ENCODE measurements at places on chromosomes 12 and 14.
A peak's percentile ranks its signal among the peaks of the same experiment; 100 is the strongest.

DNA sequence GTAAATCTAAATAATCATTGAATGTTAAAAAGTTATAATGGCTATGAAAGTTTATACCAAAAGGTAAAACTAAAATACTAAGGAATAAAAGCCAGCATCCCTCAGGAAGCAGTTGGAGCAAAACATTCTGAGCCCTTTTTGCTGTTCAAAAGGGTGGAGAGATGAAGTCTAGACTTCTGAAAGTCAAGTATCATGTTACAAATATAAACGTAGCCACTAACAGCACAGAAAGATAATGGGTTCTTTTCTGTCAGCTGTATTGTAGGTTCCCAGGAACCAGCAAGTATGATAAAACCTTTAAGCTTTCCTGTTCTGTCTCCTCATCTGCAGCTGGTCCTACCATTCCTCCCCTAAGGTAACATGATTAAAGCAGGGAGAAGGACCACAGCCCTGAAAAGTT is 16.4 kb upstream of the PLD4 start:
- DNase-seq, result no peak

GRCh38 chr12:88934163-88934747 is 354.0 kb upstream of the KITLG start:
- no peak for DNase-seq

DNA sequence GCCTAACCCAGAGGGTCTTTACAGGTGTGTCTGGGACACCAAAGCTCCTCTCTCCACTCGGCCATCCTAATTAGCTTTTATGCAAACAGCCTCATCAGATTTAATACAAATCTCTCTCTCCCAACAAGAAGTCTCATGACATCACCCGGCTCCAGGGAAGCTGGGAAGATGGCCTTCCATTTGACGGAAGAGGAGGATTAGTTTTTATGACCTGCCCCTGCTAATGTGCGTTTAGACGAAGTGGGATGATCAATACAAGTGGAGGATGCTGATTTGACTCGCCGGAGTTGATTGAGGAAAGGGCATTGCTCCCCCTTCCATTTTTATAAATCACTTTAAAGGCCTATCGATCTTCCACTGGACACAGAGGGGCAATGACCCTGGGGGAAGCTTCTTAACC is 239.2 kb downstream of the BCL11B start:
- no peak for DNase-seq

- no peak for DNase-seq
These were observed 88.5 kb upstream of the RIN3 start for GRCh38 chr14:92425101-92425500.

DNA sequence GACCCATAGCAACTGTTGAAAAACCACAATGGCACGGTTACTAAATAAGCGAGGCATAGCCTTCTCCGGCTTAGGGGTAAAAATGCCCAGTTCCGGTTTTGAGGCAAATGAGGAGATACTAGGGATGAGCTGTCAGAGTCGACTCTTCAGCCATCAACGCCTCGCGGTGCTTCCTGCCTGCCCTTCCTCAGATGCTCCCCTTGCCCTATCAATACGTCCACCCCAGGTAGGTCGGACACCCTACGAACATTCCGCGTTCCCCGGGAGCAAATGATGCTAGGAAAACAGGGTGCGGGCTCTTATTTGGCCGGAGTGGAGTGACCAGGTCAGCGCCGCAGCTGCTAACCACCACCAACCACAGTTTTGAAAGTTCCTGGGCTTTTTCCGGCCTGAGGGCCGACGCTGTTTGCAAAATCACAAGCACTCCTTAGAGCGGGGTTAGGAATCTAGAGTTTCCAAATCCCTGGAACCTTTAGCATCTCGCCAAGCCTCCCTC is 1.2 kb downstream of the SRSF9 start:
- DNase-seq, result no peak

DNA sequence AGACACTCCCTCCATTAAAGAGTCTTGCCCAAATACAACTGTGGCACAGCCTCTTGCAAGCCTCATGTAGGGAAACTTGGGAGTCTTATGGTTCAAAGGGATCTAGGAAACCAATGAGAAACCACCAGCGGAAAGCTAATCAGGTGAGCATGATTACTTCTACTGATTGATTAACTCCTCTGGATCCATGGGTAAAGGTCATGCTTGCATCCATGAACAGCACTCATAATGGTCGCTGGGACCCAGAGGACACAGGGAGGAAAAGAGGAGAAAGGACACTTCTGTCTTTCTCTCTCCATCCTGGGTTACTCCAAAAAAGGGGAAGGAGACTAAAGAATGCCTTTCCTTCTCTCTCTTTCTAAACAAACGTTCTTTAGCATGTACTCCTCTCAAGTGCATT is 1397.2 kb downstream of the LRFN5 start:
- DNase-seq, result no peak

- no peak for DNase-seq
These were observed 7.1 kb upstream of the PGF start for GRCh38 chr14:74962493-74962892.

GRCh38 chr12:103647267-103647666 is 60.2 kb downstream of the STAB2 start:
- DNase-seq, result no peak

DNA sequence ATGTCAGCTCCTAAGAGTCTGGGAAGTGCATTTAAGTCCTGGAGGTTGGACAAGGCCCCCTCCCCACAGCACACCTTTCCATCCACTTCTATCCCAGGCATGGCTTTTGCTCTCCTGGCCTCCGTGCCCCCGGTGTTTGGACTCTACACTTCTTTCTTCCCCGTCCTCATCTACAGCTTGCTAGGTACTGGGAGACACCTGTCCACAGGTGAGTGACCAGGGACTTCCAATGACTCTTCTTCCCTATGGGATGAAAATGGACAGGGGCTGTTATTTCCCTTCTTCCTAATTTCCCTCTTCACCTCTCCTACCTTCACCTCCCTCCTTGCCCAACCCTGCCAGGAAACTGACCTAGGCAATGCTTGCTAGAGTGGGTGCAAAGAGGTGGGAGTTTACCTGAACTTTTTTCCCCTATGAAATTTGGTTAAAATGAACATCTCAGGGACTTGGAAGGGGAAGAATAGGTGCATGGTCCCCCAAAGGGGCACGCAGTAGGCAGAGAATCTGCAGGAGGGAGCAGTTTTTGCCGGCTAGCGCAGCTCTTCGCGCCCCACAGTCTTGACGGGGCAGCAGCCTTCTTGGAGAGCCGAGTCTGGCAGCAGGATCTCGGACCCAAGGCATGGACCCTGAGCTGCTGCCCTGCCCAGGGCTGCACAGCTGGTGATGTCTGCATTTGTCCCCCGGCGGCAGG is 9.2 kb downstream of the ARHGEF25 start:
- no peak for DNase-seq

DNA sequence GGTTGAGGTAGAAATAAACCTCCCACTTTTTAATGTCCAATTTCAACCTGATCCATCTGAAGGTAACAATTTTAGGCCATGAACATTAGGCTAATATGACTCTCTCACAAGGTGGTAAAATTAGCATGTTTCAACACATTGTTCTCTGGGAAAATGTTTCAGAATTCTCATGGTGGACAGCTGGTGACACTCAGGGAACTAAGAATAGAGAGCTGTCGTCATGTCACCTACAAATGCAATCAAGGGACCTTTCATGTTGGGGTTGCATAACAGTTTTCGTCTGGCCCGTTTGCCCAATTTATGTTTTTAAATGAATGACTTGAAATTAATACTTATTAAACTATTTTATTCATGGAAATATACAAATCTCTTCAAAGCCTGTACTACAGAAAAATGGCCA is 180.7 kb upstream of the PRICKLE1 start:
- DNase-seq, result no peak

- DNase-seq, result no peak
These were observed 157.5 kb downstream of the PLCZ1 start for GRCh38 chr12:18580291-18580690.

DNA sequence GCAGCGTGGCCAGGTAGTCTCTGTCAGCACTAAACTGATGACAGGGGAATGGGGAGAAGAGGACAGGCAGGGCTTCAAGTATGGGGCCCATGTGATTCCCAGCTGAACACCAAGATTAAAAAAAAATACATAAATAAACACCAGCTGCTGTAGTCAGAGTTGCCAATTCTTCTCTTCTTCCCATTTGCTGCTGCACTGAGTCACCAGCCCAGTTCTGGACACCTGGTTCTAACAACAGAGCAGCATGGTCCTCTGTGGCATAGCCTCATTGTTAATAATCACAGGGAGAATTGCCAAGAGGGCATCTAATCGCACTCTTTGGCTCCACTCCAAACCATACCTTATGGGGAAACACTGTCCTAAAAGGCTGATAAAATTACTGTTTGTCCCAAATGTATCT is 15.1 kb downstream of the PPM1H start:
- DNase-seq, result no peak

DNA sequence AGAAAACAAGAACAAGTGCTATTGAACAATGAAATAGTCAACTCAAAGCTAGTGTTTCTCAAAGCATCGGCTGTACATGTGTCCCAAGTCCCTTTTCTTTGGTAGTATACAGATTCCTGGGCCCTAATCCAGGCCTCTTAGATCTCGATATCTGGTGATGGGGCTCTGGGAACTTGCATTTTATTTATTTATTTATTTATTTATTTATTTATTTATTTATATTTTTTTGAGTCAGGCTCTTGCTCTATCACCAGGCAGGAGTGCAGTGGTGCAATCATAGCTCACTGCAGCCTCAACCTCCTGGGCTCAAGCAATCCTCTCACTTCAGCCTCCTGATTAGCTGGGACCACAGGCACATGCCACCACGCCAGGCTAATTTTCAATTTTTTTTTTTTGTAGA is 17.1 kb downstream of the SYNDIG1L start:
- no peak for DNase-seq

DNA sequence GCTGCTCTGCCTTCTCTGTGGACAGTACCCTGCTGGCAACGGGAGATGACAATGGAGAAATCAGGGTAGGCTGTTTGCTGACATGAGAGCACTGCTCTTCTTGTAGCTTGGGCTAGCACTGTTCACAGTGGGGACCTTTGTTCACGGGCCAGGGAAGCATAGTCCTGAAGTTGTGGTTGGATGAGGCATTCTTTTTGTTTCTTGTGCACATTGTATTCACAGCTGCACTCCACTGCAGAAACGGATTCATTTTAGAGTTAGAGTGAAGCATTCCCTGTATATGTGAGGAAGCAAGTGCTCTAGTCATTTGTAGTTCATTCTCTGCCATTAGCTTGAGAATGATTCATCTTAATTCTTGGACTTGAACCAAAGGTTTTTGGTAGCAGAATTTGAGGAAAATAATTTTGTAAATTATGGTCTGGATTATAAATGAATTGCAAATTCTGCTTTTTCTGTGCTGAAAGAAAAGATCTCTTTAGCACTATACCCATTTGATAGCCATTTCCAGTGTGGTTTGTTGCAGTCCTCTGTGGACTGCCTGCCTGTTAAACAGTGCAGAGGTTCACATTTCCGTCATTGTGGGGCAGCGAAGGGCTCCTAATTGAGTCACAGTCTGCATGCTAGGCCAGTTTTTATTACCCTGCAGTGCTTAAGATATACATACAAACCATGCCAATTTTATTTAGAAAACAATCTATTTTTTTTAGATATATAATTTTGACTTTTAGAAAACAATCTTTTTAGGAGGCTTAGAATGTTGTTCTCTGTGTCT is 80.6 kb downstream of the APAF1 start:
- DNase-seq, result no peak

- DNase-seq, result no peak
These were observed 115.2 kb downstream of the PRICKLE1 start for GRCh38 chr12:42474391-42474790.

GRCh38 chr12:42564556-42564955 is 25.0 kb downstream of the PRICKLE1 start:
- DNase-seq, result no peak

- no peak for DNase-seq
These were observed 14.4 kb downstream of the FERMT2 start for GRCh38 chr14:52936437-52936836.

GRCh38 chr12:129788506-129789084 is 115.2 kb downstream of the TMEM132D start:
- DNase-seq, result peak; percentile 49

- DNase-seq, result no peak
These were observed 243.7 kb upstream of the RGS6 start for GRCh38 chr14:71688576-71688975.

- DNase-seq, result no peak
These were observed 26.4 kb upstream of the SOS2 start for GRCh38 chr14:50257732-50258131.

DNA sequence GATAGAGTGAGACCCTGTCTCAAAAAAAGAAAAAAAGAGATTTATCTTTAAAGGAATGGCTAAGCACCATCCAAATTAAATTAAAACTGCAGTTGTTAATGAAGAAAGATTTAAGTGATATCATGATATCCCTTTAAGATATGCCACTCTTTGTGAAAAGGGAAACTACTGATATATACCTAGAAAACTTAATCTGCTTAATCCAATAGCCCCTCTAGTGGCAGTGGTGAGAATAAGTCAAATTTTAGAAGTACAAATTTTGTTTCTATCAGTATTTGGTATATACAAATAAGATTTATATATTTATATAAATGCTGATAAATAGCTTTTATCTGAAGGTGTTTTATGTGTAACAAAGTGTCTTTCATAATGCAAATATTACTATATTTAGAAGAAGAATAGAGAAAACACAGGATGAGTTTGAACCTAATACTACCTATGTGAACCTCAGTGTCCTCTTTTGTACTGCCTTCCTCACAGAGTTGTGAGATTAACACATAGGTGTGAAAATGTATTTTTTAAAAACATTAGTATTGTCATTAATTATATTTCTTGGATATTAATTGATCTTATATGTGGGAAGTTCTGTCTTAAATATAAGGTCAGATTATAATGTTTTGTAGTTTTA is 51.4 kb upstream of the GARIN2 start:
- no peak for DNase-seq

DNA sequence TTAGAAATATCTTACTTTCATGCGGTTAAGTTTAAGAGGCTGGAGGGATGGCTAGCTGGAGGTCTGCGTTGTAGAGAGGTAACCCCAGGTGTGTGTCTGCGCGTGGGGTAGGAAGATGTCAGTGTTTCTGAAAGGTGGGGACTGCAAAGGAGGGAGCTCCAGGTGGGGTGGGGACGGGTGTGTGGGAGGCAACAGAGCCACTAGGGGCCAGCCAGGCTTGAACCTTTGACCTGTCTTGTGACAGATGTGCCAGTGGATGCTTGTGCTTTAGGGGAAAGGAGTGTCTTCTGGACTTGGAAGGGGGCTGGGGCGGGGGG is 841 bp downstream of the GLI1 start:
- no peak for DNase-seq

DNA sequence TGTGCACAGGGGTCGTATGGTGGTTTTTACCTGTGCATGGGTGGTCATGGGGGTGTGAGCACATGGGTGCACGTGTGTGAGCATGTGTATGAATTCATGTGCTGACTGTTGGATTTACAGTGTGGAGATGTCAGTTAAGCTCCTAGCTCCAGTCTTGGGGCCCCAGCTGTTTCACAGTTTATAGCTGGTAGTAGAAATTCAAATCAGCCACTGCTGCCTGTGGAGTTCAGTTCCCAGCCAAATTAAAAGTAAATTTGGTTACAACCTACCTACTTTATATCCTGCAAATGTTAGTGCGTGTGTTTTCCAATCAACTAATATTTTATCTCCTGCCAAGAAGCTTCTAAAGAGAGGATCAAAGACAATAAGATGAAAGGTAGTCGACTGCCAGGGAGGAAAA is 56.0 kb upstream of the HSPB8 start:
- DNase-seq, result no peak

All from osteocyte (in vitro differentiated cells).